ENCODE measurements at places on chromosomes 3 and 15.

- DNase-seq: no peak
Measured at GRCh38 chr3:21876782-21877181, 125.8 kb upstream of the ZNF385D start.

DNA sequence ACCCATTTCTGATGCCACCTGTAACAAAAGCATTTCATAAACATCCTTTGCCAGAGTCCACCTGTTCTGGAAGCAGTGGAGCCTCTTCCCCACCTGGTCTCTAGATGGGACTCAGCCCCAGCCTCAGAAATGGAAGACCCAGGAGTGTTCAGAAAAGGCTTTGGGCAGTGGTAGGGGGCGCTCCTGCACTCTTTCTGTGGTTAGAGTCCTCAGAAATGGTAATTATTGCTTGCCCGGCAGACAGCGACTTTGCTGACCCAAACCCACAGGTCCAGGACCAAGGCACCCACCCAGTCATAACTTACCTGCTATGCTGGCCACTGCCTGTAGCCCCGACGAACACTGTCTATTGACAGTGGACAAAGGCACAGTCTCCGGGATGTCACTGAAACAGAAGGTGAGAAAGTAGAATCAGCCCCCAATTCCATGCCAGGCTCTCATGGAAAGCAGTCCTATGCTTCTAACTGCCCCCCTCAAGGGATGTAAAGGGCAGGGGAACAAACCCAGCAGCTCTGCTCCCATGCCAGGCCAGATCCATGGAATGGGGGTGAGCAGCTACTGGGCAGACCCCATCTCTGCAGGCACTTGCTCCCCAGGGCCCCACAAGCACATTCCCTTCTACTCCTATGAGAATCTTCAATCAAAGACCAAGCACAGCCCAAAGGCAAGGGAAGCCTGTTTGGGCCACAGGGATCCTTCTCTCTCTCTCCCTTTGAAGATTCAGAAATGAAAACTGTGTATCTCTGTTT lies 5.1 kb downstream of the ACAA1 start:
- DNase-seq: peak; percentile 37

DNA sequence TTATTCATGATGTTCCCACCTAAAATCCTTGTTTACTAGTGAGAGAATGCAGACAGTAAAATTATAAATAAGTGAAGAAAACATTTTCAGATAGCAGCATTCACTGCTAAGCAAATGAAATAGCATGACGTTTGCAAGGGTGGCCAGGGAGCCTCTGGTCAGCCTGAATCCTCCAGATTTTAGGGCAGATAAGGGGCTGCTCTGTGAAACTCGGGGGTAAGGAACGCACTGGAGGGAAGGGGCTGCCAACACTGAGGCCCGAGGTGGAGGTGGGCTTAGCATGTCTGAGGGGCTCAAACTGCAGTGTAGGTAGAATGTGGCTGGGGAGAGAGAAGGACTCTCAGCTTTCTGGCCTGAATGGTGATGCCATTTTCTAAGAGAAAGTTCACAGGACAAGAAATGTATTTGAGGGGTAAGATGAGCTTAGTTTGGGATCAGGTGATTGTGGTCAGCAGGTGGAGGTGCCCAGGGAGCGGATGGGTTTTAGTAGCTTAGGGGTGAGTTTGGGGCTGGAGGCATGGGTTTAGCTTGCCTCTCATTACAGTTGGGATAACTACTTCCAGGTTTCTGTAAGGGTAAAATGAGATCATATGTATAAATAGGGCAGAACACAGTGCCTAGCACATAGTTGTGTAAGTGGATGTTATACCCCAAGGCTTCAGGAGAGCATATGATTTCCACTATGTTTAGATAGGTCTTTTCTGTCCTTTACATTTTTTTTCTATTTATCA lies 20.5 kb downstream of the GPR171 start:
- no peak for DNase-seq

- DNase-seq: no peak
Measured at GRCh38 chr15:35444557-35445204, 101.3 kb downstream of the DPH6 start.

DNA sequence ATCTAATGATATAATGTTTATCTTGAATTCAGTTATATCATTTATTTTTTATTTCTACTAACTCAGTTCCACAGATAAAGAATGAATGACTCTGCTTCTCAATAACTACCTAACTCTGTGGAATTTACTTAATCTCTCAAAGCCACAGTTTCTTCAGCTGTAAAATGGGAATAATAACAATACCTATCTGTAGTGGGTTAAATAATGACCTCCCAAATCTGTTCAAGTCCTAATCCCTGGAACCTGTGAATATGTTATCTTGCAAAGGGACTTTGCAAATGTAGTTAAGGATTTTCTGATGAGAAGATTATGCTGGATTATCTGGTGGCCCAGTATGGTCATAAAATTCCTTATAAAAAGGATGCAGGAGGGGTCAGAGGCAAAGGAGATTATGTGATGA lies 61.7 kb downstream of the THRB start:
- DNase-seq: no peak

DNA sequence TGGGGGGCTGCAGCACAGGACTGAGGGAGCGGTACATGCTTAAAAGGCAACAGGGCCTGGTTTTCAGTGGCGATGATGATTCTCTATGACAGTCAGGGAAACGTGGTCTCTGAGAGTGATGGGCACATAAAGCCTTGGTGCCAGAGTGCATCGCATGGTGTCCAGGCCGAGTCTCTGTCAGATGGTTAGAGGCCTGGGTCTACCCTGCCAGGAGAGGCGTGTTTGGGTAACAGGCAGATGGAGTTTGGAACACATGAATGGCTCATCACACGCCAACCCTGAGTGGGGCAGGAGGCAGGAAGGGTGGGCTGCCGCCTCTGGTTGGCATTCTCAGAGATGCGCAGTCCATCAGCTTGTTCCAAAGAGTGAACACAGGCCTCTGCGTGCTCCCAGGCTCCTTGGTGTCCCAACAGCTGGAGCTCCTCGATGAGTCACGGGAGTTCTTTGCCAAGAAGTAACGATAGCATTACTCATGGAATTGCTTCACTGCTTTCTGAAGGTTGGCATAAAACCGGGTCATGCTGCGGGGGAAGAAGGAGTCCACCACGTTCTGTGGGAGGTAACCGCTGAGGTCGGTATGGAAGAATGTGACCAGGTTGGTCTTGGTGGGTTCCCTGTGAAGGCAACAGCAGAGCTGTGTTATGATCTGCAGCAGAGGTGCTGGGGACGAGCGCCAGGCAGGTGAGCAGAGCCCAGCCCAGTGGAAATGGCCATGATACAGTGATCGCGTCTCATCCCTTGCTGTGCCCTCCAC lies 11.0 kb downstream of the STARD5 start:
- peak; percentile 68 for DNase-seq

DNA sequence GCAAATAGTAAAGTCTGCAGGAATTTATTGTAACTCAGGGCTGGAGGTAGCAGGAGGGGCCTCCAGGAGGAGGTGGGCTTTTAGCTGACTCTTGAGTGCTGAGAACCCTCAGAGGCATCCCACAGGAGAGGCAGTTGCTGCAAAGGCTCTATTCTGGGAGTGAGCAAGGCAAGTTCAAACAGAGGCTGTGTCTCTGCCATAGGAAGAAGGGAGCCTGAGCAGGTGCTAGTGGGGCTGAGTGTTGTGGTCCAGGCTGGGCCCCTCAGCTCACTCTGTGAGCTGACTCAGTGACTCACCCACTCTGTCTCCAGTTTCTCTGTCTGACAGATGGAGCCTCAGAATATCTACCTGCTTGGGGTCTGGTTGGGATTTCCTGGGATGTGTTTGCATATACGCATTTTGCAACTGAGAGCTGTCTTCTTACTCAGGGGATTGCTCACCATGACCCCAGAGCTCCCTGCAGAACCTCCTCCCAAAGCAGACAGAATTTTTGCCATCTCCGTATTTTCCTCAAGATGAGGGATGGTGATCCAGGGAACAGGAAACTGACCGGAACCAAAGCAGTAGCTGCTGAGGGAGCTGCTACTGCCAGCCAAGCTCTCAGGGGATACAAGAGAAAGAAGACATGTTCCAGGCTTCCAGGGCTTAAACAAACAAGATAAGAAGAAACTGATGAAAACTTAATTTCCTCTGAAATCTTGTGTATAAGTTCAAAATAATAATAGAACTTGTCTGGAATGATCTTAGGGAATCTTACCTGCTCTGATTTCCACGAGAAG lies 13.6 kb upstream of the NOX5 start:
- no peak for DNase-seq

- no peak for DNase-seq
Measured at GRCh38 chr15:89126009-89126408, 37.8 kb downstream of the ABHD2 start.

GRCh38 chr3:142224482-142225072 lies 808 bp downstream of the GK5 start:
- no peak for DNase-seq

GRCh38 chr15:101068961-101069653 lies 149.9 kb downstream of the LRRK1 start:
- peak; percentile 59 for DNase-seq

- no peak for DNase-seq
Measured at GRCh38 chr15:61659566-61660190, 400.6 kb downstream of the VPS13C start.

- no peak for DNase-seq
Measured at GRCh38 chr15:61092361-61093157, 136.5 kb downstream of the RORA start.

- DNase-seq: peak; percentile 36
Measured at GRCh38 chr3:38738630-38739395, 77.2 kb downstream of the SCN10A start.

- DNase-seq: no peak
Measured at GRCh38 chr15:63948971-63949370, 97.3 kb downstream of the DAPK2 start.

DNA sequence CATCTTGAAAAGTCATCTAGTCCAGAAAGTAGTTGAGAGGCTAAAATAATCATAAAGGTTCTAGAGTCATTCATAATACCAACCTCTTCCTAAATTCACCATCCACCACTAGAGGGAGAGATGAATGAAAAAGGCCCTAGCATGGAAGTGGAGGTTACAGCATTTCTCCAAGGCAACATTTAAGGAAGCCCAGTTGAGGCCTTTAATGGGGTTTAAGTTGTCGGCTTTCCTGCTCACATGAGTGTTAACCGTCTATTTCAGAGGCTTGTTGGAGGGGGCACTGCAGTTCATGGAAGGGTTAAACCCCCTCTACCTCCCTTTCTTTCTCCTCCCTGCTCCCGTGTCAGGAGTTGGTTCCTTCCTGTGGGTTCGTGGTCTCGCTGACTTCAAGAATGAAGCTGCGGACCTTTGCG lies 3.8 kb upstream of the SLCO3A1 start:
- DNase-seq: no peak

DNA sequence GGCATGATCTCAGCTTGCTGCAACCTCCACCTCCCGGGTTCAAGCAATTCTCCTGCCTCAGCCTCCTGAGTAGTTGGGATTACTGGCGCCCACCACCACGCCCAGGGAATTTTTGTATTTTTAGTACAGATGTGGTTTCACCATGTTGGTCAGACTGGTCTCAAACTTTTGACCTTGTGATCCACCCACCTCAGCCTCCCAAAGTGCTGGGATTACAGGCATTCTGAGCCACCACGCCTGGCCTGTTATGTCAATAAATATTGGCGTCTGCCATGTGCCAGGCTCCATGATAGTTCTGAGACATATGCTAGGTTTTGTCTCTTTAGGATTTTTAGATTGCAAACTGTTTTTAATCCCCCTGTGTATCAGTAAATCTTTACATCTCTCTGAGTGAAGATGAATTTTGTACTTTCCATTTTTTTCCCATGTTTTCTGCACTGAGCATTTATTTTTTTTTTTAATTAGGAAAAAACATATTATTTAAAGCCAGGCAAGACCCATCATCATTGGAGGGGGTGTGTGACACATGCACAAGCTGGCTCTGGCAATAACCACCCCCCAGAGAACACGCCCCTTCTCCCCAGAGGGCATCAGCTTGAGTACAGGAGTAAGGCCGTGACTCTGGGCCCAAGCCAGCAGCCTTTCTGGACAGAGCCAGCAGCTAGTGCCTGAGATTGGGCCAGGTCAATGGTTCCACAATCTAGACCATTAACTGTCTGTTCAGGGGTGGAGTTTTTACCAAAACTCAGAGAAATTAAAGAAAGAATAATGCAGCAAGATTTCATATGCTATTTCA lies 51.0 kb upstream of the ATP1B3 start:
- DNase-seq: no peak

- no peak for DNase-seq
Measured at GRCh38 chr3:10935846-10936631, 56.5 kb upstream of the SLC6A1 start.

DNA sequence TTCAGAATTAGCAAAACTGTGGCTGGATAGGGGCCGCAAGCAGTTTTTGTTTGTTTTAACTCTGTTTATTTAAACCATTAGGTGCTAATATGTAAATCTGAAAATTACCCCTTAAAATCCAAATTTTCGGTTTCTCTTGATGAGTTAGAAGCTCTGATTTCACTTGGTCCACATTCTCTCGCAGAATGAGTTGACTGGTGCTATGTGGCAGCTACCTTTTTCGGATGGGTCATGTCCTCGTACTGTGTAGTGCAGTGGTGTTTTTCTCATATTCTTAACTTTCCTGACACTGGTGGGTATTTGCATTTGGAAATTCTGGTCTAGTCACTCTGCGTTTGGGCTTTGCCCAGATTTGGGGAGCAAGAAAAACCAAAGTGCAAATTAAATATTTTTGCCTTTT lies 87.1 kb downstream of the DIPK2A start:
- DNase-seq: no peak

DNA sequence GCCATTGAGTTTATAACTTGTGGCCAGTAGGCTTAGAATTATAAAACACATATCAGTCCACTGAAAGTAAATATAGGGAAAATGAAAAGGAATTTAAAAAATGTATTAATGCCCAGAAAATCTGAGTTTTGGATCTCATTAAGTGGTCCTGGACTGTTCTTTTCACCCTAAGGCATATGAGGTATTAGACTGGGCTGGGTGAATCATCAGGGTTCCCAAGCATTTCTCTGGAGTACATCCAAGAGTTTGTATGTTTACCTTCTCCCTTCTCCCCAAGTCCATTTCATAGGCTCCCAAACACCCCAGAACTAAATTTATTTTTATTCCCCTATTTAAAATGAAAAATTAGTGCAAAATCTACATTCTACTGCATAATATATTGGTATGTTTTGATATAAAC lies 31.9 kb upstream of the SPTSSB start:
- no peak for DNase-seq

GRCh38 chr3:130702985-130703384 lies 43.6 kb downstream of the PIK3R4 start:
- no peak for DNase-seq

DNA sequence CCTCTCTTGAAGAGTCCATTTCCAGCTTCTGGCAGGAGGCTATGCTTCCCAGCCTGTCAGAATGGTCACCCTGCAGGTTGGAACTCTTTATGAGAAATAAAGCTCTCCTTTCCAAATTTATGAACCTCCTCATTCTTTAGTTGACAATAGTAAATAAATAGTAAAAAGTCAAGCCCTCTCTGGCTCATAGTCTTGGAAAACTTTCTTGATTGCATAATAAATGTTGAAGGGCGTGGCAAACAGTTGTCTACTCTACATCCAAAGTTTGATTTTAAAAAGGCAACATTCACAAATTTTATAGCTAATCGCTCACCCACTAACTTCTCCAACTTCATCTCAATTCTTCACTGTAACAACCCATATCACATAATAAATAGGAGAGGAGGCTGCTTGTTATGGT lies 58.8 kb downstream of the MCF2L2 start:
- no peak for DNase-seq

- DNase-seq: peak; percentile 61
Measured at GRCh38 chr15:90219421-90220141, 14.2 kb downstream of the CIB1 start.

All from mucosa of descending colon (tissue), 3 donors.